ENCODE measurements at places on chromosomes 5 and 9.

- DNase-seq, result peak; percentile 67
Measured at GRCh38 chr5:54867310-54867944, 118.0 kb downstream of the ESM1 start.

DNA sequence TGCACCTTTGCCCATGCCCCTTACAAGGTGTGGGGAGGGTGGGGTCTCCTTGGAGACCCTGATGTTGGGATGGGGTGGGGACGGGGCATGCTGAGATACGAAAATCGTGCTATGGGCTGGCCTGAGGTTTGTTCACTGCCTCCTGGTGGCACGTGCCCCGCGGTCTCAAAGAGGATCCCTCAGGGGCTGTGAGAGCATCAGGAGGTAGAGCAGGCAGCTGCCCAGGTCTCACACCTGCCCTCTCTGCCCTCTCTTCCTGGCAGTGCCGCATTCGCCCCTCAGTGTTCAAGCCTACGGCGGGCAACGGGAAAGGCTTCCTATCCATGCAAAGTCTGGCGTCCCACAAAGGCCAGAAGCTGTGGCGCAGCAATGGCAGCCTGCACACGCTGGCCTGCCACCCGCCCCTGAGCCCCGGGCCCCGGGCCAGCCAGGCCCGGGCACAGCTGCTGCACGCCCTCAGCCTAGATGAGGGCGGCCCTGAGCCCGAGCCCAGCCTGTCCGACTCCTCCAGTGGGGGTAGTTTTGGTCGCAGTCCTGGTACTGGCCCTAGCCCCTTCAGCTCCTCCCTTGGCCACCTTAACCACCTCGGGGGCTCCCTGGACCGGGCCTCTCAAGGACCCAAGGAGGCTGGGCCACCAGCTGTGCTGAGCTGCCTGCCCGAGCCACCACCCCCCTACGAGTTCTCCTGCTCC is 6.7 kb downstream of the N4BP3 start:
- no peak for DNase-seq

DNA sequence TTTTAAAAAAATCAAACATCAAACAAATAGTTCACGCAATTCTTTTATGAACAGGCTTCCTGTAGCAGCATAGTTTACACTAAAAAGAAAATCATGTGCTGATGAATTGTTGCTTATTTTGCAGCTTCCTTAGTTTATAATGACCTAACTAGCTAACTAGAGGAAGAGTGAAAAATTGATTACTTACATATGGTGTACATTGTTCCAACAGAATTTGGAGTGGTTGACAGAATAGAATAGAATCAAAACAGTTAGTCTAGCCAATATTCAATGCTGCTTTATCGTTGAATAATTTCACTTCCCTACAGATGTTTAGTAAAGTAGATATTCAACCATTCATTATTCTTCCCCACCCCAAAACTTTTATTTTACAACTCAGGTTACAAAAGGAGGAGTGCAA is 4.2 kb downstream of the NMUR2 start:
- DNase-seq, result no peak

DNA sequence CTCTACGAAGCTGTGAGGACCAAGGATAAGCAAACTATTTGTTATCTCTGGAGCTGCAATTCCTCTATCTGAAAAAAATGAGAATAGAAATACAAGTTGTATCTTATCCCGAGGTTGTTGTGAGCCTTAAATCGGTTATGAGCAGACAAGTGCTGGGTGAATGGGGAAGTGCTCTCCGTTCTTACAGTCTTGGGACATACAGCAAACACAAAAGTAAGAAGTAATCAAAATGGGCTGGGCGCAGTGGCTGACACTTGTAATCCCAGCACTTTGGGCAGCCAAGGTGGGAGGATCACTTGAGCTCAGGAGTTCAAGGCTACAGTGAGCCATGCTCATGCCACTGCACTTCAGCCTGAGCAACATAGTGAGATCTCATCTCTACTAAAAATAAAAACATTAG is 31.7 kb downstream of the ITK start:
- no peak for DNase-seq

DNA sequence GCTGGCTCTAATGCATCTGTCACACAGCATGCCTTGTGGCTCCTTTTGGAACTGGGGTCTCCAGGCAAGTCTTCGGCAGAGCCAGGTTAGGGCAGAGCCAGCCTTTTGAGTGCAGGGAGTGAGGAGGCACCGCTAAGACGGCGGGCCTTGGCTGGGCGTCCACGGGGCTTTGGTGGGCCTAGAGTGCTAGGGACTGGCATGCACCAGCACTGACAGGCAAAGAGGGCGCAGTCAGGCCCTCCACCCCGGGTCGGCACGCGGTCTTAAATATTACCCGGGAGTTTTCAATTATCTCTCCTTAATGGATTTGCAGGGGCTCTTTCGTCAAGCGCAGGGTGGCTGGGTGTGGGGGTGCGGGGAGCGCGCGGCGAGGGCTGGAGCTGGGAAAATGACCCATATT is 444.4 kb downstream of the SPATA31A7 start:
- no peak for DNase-seq

- DNase-seq, result no peak
Measured at GRCh38 chr5:111223101-111223786, 940 bp upstream of the CAMK4 start.

GRCh38 chr9:88741335-88741734 is 206.4 kb downstream of the NXNL2 start:
- DNase-seq, result no peak
